Activated CD4-positive, CD25-positive, alpha-beta regulatory T cell treated with anti-CD3 and anti-CD28 coated beads, Interleukin-2, amount 50 U/mL, for 16 hours (primary cell): ENCODE measurements at places on chromosomes 4 and X.

GRCh38 chr4:61336916-61337315, 136.8 kb downstream of the ADGRL3 start:
- no peak for DNase-seq

- DNase-seq: no peak
These were observed 2.0 kb upstream of the NKX3-2 start for GRCh38 chr4:13546142-13546940.

DNA sequence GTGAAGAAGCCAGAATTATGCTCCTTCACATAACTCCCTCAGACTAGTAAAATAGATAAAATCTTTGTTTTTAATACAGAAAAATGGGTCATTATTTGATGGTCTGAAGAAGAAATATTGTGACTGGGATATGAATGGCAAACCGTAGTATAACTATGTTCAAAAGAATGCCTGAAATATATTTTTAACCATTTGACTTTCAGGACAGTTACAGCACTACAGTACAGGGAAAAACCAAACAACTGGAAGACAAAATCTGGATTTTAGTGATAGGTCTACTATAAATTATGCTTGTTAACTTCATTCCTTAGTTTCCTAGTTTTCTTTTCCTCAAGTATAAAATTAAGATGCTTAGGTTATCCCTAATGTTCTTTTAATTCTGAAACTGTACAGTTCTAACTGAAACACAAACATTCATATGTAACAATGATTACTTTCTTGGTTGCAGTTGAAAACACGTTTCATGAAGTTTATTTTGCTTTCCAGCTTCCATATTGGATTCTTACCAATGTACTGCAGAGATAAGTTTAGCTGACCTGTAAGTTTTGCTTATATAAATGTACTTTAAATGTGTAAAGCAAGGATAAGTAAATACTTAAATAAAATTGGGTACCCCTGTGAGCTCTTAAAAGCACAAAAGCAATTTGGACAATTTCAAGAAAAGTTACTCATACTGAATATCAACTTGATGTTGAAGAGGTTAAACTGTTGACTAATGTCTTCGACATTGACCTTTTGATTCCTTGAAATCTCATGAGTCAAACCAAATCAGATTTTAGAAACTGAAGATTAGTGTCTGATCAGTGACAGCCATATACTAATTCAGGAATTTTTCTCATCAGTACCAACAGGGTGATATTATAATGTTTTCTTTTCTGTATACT, 895 bp downstream of the AFP start:
- DNase-seq: no peak

DNA sequence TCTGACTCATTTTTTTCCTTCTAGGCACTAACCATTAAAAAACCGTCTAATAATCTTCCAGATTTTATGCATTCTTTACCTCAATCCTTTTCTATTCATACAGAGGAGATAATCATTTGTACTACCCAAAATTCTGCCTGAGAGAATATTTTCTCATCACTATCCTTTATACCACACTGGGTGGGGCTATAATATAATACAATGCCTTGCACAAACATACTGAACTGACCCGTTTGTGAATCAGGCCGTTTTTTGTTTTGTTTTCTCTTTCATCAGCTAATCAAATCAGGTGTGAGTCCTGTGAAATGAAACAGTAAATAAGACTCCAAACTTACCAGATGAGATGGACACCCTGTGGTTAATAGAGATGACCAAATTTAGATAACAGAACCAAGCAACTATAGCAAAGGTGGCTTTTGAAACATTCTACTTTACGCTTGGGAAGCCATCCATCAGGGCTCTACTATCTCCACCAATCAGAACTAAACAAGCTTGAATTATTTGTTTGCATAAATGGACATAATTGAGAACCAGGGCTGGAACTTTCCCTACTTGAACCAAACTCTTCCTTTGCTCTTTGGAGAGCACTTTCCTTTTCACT, 573.0 kb downstream of the GABRG1 start:
- DNase-seq: no peak

DNA sequence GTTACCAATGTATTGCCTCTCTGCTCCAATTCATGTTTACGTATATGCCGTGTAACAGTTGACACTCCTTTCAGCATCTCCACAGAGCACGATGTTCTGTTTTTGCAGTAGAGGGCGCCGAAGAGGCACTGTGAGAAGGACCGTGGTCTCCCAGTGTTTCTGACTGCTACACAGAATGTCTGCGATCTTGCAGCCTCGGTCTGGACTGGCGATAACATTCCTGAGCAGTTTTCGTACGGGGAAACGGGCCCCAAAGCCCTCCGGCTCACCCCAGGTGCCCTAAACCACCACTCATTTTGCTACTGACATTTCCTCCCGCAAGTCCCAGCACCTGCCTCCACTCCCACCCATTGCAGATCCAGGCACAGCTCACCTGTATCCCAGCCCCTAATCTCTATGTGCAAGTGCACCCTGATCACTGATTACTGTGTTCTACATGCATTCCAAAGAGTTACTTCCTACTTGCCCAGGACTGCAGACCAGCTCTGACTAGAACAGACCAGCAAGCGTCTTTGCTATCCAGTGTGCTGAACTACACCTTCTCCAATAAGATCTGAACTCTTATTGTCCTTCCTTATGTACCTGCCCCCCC, 12.4 kb upstream of the NFXL1 start:
- DNase-seq: peak; percentile 21

DNA sequence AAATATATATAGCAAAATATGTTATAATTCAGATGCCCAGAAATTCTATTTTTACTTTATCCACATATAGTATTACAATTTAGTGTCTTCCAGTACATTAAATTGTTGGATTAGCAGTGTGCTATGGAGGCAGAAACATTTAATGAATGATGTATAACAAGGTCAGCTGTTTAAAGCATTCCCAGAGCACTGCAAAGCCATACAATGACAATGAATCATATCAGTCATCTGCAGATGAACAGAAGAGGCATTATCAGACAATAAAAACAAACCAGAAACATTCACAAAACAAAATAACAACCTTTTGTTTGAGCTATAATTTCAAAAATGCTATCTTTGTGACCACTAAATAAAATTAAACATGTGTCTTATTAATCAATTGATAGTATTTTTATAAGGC, 524.2 kb downstream of the FAT4 start:
- DNase-seq: no peak
